ENCODE measurements at places on chromosomes 11 and 22. TPM values are rescaled to one million over a fixed set of nuclear protein-coding genes. Genes with fewer than 3 reads are reported as not detected.

The LRRC10B gene
- total RNA-seq, result 3.1 TPM

The C22orf15 gene
- not detected for total RNA-seq

The KRTAP5-9 gene
- total RNA-seq, result not detected

The CFAP300 gene
- total RNA-seq, result 4.8 TPM

The APOL6 gene
- 2.2 TPM for total RNA-seq

The ZW10 gene
- total RNA-seq, result 14.0 TPM
